EH (cell line): ENCODE measurements at places on chromosomes 2 and 18.

DNA sequence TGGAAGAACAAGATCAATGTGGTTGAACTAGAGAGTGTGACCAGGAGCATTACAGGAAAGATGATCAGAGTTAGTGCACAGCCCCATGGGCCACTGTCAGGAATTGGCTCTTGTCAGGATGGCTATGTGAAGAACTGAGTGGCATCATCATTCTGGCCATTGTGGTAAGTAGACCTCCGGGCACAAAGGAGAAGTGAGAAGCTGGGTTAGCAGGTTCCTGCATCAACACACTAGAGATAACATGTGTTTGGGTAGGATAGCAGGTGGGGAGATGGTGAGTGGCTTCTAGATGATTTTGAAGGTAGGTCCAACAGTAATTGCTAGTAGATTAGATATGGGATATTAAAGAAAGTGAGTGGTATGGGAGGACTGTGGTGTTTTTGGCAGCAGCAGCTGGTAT, 408.2 kb downstream of the TSN start:
- DNase-seq, result no peak

DNA sequence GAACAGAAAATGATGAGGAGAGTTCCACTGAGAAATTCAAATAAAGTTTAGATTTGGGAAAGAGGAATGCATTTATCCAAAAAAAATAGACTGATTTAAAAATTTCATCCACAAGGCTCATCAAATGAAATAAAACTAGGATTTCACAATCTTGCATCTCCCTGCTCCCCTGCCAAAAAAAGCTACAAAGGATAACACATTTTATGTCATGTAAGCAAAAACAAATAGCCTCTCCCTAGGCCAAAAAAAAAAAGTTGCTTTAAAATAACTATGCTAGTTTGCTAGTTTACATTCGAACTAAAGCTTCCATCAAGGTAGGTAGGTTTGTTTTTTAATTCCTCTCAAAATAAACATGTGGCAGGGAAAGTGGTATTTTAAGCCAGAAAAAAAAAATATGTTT, 465.5 kb upstream of the ID2 start:
- DNase-seq, result no peak

GRCh38 chr2:179898873-179899272, 37.5 kb upstream of the ZNF385B start:
- DNase-seq, result peak; percentile 50

DNA sequence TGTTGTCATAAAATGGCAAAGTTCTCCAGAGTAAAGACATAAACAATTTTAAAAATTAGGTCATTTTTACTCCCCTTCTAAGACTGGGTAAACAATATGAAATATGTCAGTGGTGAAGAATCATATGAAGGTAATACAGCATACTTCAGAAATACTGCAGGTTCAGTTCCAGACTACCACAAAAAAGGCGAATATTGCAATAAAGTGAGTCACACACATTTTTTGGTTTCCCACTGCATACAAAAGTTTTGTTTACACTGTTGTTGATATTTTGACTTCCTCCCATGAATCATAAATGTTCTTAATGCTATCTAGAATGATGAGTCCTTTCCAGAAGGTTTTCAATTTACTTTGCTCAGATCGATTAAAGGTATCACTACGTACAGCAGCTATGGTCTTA, 73.5 kb downstream of the SMC6 start:
- DNase-seq, result no peak

GRCh38 chr18:3265564-3266033, 3.7 kb downstream of the MYL12B start:
- DNase-seq, result peak; percentile 79

GRCh38 chr2:226548732-226549131, 250.9 kb downstream of the IRS1 start:
- DNase-seq, result peak; percentile 66

- DNase-seq, result peak; percentile 30
Measured at GRCh38 chr18:12233378-12233777, 20.8 kb upstream of the CIDEA start.

DNA sequence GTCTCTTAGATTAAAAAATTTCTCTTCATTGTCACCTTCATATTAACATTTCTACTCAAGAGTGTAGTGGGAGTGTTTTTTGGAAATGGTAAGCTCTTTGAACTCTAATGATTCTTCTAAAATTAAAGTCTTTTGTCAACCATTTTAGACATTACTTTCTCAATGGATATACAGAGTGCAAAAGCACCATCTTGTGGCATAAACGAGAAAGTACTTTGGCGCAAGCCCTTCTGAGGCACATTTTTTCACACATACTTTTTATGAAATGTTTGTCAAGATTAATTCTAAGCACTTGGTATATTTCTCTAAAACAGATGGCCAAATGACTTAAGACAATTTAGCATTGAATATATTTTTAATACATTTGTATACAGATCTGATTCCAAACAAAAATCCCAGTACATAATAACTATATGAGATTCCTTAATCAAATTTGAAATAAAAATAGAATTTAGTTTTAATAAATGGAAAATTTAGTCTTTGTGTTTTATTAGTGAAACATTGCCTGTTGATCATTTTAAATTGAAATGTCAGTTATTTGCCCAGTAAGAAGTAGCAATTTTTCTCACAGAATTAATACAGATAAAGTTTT, 63.3 kb upstream of the GALNT5 start:
- peak; percentile 71 for DNase-seq

DNA sequence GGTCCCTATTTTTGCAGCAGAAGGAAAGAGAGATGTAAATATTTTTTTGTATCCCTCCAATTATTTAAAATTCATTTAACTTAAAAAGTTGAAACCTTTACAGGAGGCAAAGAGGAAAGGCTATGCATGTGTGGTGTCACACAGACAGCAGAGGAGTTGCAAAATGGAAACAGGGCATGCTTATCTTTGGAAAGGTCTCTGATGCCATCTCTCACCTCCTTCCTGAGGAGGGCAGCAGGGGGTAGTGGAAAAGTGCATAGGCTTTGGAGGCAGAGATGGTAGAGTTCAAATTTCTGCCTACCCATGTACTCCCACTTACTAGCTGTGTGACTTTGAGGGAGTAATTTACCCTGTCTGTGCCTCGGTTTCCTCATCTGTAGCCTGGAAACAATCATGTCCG, 99.6 kb upstream of the MCFD2 start:
- DNase-seq, result peak; percentile 40

- peak; percentile 32 for DNase-seq
Measured at GRCh38 chr2:86107031-86107430, 996 bp downstream of the PTCD3 start.

DNA sequence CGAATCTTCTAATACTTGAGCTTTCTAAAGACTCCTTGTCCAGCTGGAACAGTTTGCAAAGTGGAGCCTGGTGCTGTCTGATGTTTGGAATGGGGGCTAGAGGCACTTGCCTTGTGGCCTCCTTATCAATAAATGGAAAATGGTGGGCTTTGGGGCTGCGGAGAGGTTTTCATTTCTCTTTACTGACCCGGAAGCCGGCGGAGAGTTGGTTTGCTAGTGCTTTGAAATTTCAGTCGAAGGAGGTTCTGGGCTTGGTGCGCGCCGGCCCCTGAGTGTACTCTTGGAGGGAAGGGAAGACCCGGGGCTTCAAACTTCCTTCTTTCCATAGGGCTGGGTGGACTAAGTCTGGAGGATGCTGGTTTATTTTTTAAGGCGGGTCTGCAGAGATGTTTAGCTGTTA, 714 bp downstream of the RPIA start:
- peak; percentile 23 for DNase-seq

DNA sequence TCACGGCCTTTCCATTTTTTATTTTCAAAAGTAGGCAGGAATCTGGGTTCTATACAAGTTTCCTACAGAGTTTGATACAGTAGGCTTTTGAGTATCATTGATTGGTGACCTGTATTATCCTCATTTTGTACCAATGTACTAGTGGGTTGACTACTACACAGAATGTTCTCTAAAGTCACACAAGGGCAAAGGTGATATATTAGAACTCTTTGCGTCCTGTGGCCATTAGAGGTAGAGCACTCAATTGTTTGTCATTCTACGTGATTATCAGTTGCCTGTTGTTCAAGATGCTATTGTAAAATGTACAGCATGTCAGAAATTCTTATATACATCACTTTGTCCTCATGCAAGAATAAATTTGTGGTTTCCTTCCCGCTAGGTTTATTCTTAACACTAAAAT, 24.8 kb downstream of the WDR75 start:
- no peak for DNase-seq

GRCh38 chr2:195709901-195710806, 53.1 kb downstream of the SLC39A10 start:
- DNase-seq, result peak; percentile 82

GRCh38 chr18:42182728-42183700, 228.0 kb downstream of the PIK3C3 start:
- peak; percentile 35 for DNase-seq

DNA sequence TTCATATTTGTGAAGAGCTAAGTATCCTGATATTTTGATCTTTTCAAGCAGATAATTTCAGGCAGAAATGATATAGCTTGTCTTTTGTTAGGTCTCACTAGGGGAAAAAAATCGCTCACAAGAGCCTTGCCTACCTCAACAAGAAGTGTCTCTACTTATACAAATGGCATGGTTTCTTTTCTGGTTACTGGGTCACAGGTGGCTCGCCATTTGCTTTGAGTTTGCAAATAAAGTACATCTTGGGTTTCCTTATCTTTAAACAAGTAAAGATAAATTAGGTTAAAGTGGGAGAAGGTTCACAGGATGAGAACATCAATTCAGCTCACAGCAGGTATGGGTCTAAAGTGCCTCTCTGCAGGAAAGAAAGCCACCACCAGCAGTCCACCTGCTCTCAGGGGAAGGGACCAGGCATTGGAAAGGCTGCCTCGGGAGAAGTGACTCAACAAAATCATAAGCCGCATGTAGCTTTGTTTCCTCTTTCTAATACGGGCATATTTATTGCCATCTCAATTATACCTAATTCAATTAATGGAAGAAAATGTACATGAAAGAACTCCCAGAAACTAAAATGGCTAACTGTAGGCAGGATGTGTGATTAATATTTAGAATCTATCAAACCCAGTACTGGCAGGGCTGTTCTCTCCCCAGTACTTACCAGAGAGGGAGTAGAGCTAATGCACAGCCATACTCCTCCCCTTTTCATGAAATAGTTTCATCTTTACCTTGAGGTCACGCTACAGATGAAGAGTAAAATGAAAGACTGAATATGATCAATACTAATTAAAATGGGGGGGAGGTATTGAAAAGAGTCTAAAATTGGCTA, 28.3 kb downstream of the CDC42EP3 start:
- DNase-seq, result no peak

DNA sequence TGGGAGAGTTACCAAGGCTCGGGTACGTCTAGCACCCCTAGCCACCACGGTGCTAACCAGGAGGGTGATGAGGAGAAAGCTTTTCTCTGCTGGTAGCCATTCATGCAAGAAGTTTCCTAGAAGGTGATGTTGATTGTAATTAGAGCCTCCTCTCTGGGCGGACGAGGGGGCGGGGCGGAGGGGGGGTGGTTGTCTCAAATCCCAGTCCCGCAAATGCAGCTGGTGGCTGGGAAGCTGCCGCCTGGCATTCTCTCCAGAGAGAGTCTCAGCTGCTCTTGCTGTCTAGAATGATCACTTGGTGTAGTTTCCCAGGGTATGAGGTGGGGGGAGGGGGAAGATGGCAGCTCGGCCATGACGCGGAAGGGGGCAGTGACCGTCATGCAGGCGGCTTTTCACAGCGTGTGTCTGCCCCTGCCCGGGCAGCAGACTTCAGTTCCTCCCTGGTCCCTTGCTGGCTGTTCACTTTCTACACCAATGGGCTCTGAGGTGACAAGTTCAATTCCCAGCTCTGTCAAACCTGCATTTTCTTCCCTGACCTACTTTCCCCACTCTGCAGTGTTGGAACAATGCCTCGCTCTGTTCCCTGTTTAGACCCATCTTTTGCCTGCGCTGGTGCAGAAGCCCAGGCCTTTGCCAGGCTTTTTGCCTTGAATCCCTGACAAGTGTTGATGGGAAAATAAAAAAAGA, 61.5 kb upstream of the KLF7 start:
- no peak for DNase-seq

DNA sequence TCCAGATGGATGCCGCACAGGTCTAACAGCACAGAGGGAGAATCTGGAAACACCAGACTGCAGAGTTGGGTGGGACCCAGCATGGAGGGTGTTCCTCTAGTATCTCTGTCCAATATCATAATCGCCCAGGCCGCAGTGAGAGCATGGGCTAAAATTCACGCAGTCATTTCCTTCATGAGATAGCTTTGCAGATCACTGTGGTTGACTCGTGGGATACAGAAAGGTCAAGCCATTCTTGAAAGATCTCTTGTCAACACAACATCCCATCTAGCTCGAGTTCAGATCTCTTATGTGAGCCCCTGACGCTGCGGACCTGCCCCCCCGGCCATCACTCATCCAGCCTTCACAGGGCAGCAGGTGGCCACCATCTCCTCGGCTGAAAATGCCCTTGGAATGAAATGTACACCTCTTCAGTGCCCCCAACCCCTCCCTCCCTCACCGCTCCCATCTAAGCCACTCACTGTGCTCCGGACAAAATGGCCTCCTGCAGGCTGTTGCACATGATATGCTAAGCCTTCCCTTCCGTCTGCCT, 45.9 kb downstream of the FOSL2 start:
- no peak for DNase-seq

DNA sequence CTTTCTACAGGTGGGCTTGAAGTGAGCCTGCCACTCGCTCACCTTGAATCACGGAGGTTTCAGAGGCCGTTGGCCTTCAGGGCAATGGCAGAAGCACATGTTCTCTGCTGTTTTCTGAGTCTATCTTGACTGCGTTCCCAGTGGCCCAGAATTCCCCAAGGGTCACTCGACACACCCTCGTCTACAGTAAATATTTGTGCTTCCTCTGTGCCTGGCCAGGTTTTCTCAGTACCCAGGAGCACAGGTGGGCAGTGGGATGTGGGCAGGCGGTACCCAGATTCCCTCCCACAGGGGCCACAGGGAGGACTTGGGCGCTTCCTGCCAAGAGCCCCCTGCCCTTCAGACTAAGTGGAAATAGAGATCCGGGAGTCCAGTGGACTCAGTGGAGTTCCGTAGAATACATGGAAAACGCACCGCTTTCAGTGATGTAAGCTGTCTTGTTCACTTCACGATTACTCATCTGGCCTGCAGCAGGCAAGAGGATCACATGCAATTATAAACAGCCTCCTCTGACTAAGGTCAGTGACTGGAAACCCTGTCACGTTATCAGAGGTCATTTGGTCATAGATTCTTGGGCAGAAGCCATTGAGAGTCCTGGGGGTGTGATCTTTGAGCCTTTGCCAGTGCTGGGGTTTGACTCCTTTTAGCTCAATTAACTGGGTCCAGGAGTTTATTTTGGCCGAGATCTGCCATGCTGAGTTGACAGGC, 179.8 kb downstream of the NEDD4L start:
- DNase-seq, result peak; percentile 96

- no peak for DNase-seq
Measured at GRCh38 chr2:236653863-236654262, 84.2 kb downstream of the ACKR3 start.

DNA sequence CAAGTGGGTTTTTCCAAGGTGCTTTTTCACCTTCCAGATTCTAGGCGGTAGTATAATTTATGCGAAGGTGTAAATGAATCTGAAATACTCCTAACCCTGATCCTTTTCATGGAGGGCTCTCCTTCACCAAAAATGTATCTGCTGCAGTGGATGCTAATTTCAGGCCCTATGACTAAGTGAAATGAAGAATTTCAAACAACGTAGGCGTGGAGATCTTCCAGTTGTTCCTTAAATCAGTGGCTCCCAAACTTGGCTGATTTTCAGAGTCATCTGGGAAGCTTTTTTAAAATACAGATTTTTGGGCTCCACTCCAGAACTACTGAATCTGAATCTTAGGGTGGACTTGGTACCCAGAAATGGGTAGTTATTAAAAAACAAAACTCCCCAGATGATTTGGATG, 5.5 kb downstream of the GCKR start:
- peak; percentile 16 for DNase-seq
